ENCODE measurements at places on chromosomes 4 and X.

GRCh38 chr4:82818664-82819662 lies 20.4 kb upstream of the SCD5 start:
- DNase-seq = no peak

DNA sequence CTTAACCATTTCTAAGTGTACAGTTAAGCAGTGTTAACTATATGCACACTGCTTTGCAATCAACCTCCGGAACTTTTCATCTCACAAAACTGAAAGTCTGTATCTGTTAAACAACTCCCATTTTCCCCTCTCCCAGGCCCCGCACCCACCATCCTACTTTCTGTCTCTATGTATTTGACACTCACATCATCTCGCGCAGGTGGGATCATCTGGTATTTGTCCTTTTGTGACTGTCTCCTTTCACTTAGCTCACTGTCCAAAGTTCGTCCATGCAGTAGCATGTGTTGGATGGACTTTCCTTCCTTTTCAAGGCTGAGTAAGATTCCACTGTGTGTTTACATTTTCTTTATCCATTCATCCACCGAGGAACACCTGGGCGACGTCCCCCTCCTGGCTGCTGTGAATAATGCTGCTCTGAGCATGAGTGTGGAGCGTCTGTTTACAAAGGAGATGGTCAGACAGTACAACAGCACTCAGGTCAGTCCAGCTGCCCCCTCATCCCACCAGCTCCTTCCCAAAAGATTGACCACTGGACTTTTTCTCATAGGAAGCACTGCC lies 39.8 kb downstream of the DCTD start:
- no peak for DNase-seq

DNA sequence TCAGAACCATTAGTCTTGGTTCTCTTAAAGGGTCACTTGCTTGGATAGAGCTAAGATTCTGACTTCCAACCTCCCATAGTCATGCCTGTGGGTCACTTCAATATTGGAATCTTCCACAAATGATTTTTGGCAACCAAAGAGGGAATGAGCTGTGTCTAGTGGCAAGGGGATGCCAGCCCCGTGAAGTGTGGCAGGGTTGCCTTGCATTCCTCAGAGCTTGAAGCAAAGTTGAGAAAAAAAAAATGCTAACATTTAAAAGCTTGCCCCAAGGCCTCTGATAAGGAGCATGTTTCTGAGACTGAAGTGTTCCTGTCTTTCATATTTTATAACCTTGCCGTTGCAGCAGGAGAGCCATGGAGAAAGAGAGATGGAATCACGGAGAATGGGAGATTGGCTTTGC lies 120.2 kb downstream of the PAPSS1 start:
- DNase-seq = no peak

DNA sequence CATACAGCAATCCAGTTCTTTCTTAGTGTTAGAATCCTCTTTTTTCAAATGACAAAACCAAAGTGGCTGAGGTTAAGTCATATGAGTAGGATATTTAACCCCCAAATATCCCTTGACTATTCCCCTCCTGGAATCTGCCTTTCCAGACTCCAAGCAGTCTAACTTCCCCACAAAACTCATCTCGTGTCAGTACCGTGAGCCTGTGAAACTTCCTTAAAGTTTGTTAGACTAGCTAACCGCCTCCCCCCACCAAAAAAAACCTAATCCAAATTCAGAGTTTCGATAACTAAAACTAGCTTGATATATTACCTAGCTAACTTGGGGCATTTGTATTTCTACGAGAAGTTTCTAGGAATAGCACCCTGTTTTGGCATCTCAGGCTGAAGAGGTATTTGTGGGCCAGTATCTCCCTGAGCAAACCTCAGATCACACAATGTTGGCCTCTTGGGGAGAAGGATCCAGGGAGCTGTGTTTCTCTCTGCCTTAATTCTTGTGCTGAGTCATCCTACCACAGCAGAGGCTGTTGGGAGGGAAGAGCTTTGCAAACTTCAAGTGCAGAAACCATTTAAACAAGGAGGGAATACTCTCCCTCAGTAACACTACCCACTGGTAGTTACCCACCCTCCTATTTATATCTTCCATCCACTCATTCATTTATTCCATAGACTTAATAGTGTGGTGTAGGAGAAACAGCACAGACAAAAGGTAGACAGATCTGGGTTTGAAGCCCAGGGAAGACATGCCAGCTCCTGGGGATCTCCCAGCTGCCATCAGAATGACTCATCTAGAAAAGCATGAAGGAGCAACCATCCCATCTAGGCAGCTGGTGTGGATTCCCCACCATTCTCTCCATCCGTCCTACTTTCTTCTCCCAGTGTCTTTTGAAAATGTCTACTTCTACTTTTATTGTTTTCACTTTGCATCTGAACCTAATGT lies 39.3 kb upstream of the TXK start:
- peak; percentile 70 for DNase-seq

GRCh38 chrX:41759817-41760216 lies 35.8 kb downstream of the GPR82 start:
- DNase-seq = no peak

GRCh38 chr4:78625073-78625472 lies 73.5 kb downstream of the ANXA3 start:
- DNase-seq = no peak

GRCh38 chr4:165737309-165737972 lies 135.6 kb upstream of the TLL1 start:
- DNase-seq = no peak

DNA sequence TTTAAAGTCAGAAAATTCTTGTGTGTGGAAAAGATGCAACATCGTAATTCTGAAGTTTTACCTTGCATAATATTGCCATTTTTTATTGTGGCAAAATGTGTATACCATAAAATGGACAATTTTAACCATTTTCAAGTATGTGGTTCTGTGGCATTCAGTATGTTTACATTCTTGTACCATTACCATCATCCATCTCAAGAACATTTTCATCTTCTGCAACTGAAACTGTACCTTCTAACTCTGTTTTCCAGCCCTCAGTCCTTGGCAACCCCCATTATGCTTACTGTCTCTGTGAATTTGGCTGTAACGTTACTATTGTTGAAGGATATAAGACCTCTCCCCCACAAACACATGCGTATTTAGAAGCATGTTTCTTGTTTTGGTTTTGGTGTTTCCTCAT lies 123.2 kb downstream of the BMPR1B start:
- peak; percentile 55 for DNase-seq

DNA sequence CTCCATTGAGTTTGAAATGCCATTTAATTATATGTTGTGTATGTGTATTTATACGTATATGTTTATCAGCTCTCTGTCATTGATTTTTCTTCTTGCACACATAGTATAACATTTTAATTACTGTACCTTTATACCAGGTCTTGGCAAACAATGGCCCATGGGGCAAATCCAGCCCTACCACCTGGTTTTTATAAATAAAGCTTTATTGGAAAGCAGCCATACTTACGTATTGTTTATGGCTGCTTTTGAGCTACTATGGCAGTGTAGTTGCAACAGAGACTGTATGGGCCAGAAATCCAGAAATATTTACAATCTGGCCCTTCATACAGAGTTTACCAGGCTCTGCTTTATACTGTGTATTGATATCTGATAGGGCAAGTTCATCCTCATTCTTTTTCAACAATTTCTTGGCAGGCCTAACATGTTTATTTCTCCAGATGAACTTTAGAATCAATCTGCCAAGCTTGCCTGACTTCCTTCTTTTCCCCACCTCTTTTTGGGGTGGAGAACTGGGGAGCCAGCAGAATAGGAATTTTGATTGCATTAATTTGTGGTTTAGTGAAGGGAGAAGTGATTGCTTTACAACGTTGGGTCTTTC lies 15.8 kb downstream of the DCUN1D4 start:
- no peak for DNase-seq

DNA sequence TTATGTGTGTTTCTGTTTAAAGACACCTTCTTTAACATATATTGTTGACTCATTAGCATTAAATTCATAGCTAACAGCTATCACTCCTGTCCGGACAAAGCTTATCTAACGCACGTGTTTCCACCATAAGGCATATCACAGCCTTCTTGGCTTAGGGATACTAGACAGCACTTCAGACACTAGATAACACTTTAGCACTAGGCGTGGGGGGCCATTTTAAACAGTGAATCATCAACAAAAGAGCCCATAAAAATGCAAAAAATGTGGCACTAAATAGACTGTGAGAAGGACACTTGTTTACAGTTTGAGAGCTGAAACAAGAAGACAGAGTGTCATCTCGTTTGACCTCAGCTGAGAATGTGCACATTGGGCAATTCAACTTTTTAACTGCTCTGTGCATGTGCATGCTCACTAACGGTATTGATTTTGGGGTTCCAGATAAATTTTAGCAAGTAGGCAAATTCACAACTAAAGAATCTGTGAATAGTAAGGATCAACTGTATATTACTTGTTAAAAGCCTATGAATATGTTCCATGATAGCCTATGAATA lies 58.9 kb upstream of the RAI2 start:
- no peak for DNase-seq

DNA sequence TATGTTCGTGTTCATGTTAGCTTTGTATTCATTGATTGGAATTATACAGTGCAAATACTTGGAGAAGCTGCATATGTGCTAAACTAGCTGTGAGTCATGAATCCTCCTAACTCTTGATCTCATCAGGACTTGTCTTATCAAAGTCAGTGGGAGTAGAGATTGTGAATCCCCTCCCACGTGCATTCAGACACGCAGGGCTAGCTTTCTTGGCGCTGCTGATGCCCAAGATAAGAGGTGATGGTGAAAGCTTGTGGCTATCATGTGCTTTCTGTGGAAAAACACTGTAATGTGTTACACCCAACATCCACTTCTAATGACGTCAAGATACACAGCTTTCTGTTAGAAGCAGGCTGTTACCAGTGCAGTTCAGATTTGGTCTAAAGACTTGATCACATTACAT lies 348.7 kb upstream of the HAND2 start:
- DNase-seq = no peak

DNA sequence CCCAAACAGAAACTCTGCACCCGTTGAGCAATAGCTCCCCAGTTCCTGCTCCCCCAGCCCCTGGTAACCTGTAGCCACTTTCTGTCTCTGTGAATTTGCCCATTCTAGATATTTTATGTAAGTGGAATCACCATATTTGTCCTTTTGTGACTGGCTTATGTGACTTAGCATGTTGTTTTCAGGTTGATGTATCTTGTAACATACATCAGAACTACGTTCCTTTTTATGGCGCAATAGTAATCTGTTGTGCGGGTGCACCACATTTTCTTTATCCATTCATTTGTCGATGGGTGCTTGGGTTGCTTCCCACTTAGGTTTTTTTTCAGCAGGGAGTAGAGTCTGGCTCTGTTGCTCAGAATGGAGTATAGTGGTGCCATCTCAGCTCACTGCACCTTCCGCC lies 6.6 kb upstream of the PDZD4 start:
- no peak for DNase-seq

DNA sequence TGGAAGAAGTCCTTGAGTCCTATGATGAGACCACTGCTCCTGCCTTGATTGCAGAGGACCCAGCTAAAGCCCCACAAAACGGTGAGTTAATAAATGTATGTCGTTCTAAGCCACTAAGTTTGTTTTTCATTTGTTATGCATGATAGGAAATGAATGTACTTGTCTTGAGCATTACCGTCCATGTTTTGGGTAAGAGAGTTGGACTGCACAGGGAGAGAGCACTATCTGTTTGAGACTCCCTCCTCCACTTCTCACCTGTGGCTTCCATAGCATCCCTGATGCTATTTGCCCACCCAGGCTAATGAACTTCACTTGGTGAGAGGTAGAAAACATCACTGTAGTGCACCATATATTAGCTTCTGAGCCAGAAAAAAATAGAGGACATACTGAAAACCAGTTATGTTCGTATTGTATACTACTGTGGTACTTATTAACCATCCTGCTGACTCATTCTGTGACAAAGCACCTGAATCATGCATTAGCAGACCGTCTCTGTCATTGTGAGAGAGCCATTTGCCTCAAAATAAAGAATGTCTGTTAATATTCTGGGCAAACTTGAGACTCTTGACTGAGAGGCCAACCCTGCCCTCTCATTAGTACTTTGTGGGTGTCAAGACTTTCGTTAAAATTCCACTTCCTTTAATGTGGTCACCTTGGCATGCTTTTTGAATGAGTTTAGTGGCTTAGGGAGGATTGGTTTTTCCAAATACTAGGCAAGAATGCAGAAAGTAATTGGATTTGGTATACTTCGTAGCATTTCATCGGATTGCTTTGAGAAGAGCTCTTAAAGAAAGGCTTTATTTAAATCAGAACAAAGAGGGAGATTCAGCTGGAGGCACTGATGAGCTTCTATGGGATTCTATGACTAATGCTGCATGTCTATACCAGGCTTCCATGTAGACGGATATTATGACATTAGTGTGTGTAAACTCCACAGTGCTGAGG lies 99.3 kb upstream of the GRPR start:
- peak; percentile 5 for DNase-seq

- DNase-seq = no peak
These were observed 47.0 kb downstream of the TEX13B start for GRCh38 chrX:107935200-107935599.

GRCh38 chr4:77930876-77931275 lies 68.2 kb downstream of the MRPL1 start:
- no peak for DNase-seq

- DNase-seq = no peak
These were observed 4.9 kb upstream of the TXK start for GRCh38 chr4:48138936-48139335.

DNA sequence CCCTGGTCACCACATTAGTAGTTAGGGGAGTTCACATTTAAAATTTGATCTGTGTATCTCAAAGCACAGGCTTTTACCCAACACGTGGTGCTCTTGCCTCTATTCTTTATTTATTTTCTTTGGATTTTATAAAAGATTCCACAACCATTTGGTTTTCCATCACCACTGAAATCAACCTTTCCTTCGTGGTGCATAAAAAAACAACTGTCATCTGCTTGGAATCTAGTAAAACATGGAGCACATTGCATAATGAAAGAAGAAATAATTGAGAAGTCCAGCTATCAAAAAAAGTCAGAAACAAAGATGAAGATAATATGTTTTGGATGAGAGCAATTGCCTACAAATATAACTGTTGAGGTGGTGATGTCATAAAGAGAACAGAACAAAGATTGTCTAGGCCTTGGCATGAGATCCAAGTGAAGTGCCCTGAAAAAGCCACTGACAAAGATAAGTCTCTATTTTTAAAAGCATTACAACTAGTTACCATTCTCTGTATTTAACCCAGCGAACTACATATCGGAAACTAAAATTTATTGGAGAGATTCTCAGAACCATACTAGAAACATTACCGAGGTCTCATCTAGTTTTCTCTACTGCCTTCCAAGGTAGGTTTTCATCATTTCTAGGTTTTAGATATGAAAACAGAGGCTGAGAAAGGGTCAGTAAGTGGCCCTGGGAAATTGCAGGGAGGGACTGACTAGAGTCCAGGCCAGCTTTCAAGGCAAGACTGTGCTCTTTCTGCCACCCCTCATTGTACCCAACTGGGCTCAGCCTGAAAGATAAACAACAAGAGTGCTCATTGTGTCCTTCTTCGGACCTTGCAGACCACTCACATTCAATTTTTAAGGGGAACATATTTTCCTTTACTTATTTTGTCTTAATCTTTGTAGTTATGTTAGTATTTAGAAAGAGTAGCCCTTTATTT lies 127.3 kb downstream of the MAD2L1 start:
- DNase-seq = no peak

GRCh38 chrX:652341-652741 lies 21.8 kb downstream of the SHOX start:
- DNase-seq = no peak

Measured in GM04503 (cell line).